ENCODE measurements at places on chromosomes 12 and 14.

- no peak for DNase-seq
These were observed 26.9 kb downstream of the SIX1 start for GRCh38 chr14:60622210-60622916.

GRCh38 chr12:76927170-76927784 is 48.5 kb upstream of the CSRP2 start:
- peak; percentile 27 for DNase-seq

- DNase-seq = no peak
These were observed 453.6 kb downstream of the NELL2 start for GRCh38 chr12:44422559-44422958.

- DNase-seq = no peak
These were observed 1.9 kb downstream of the GNG2 start for GRCh38 chr14:51862176-51862796.

DNA sequence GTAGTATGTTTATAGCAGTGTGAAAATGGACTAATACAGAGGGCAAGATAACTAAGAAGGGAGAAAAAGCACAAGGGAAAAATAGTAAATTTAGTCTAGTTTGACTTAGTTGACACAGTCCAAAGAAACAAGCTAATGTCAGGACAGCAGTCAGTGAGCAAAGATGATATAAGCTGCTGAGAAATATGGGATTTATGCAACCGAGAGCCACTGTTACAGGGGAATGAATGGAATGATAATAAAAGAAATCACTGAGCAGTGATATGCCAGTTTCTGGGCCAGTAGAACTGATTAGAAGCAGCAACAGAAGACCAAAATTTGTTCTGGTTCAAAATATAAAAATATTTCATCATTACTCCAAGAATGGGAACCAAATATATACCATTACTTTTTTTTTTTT is 60.1 kb downstream of the R3HDM2 start:
- no peak for DNase-seq

GRCh38 chr14:101194373-101195308 is 291.1 kb upstream of the RTL1 start:
- DNase-seq = no peak

DNA sequence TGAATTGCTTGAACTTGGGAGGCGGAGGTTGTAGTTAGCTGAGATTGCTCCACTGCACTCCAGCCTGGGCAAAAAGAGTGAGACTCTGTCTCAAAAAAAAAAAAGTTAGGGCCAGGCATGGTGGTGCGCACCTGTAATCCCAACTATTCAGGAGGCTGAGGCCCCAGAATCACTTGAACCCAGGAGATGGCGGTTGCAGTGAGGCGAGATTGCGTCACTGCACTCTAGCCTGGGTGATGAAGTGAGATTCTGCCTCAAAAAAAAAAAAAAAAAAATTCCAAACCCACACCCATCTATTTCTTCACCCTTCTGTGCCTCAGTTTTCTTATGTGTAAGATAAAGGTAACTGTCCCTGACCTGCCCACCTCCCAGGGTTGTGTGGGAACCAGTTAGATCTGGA is 11.0 kb upstream of the MLXIP start:
- DNase-seq = no peak

DNA sequence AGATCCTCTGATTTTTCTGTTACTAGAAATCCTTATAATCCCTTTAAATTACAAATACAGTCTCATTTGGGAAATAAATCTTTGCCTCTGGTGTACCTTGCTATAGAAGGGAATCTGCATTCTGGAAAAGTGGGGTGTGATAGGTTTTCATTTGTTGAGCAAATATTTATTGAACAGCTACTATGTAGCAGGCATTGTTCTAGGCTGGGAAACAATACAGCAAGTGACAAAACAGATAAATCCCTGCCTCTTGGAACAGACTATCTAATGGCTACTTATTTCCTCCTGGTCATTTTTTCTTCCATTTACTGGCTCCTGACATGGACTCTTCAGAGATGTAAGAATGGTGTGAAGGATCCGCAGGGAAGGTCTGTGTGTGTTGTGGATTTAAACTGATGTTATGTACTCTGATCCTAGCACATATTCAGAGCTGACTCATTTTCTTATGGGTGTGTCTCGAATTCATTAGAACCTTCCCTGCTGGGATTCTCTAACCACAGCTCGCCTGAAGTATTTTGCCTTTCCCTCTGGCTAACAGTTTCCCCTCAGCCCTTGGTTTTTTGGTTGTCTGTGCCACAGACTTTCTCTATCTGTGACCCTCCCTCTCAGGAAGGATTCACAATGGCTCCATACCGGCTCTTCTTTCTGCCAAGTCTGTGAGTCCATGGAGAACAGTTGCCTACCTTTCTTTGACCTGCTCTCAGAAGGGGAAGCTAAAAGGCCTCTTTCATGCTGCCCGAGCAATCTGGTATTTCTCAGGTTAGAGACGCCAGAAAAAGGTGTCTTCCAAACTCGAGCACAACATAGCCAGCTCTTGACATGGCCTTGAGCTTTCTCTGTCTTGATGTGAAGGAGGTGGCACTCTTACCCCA is 53.7 kb downstream of the TMTC2 start:
- DNase-seq = no peak

- no peak for DNase-seq
These were observed 159.3 kb downstream of the SLC25A21 start for GRCh38 chr14:37013078-37013477.

DNA sequence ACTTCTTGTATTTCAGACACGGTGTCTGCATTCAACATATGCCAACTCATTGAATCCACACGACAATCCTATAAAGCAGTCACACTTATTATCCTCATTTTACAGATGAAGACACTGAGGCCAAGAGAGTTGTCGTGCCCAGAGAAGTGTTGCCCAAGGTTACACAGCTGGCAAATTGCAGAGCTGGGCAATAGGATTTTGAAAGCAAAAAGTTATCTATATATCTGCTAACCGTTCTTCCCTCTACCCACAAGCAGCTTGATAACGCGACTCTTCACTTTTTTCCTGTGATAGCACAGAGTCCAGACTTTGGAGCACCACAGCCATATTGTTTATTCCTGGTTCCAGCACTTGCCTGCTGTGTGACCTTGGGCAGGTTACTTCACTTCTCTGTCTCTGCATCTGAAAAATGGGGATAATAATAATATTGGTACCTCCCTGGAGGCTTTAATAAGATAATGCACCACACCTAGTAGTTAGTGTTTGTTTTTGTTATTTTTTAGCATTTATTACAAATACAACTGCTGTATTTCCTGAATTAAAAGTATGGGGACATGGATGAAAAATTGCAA is 82.2 kb downstream of the CHST11 start:
- DNase-seq = no peak

- DNase-seq = no peak
These were observed 334.5 kb downstream of the TMEM121 start for GRCh38 chr14:105860615-105861580.

DNA sequence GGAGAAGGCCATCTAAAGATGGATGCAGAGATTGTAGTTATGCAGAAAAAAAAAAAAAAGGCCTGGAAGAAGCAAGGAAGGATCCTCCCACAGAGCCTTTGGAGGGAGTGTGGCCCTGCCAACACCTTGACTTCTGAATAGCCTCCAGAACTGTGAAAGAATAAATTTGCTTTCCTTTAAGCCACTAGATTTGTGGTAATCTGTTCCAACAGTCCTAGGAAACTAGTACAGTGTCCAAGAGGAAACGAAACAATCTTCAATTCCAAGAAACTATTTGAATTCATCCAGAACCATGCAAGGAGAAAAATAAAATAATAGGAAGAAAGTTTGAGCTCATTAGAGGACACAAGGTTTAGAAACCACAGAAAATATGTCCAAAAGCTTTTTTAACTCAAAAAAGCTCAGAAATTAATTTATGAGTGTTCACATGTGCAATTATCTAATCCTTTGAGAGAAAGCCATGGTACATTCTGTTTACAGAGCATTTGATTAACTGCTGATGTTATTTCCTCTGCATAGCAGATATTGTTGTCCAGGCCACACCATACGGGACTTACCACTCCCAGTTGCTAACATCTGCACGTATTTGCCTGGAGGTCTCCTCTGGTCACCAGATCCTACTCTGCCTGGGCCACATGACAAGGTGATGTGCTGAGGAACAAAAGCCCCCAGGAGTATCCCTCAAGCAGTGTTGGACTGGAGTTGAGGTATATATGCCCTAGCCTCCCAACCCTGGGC is 30.0 kb upstream of the STAB2 start:
- DNase-seq = no peak

DNA sequence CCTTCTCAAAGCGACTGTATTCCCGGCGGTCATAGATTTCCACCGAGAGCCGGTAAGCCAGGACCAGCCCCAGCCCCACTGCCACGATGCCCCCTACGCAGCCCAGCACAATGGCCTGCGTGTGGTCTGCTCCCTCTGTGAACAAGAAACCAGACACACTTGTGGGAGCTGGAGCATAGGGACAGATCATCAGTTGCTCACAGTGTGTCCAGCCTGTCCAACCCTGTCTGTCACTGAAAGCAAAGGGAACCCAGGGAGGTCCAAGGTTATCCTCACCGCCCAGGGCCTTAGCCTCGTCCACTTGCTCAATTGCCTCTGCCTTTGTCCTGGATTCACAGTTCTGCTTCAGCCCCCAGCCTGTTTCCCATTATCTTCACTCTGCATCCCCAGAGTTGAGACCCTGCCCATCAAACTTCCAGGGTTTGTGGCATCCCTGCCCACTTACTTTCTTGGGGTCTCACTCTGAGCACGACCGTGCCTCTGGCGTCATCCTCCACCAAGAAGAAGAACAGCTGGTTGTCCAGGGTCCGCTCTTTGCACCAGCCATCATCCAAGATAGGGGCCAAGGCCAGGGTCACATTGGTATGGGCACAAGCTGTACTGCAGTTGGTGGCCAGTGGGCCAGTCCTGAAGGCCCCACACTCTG is 11.3 kb upstream of the CSAD start:
- DNase-seq = no peak

DNA sequence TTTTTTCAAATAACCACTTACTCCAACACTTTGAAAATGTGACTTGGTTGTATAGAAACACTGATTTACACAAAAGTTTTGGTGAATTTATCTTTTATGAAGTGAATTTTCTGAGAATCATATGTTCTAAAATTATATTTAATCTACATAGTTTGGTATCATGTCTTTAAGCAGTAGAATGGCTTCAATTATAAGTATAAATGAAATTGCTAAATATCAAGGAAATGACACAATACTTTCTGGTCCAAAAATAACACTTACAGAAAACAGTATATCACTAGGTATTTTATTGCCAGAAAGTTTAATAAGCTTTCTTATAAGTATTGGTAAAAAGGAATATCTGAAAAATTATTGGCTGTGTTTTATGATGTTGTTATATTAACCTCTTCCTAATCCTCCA is 90.9 kb downstream of the SRGAP1 start:
- DNase-seq = no peak

- DNase-seq = peak; percentile 34
These were observed 33.4 kb downstream of the FNTB start for GRCh38 chr14:65019944-65020566.

- DNase-seq = peak; percentile 67
These were observed 945 bp upstream of the HIP1R start for GRCh38 chr12:122834104-122834920.

DNA sequence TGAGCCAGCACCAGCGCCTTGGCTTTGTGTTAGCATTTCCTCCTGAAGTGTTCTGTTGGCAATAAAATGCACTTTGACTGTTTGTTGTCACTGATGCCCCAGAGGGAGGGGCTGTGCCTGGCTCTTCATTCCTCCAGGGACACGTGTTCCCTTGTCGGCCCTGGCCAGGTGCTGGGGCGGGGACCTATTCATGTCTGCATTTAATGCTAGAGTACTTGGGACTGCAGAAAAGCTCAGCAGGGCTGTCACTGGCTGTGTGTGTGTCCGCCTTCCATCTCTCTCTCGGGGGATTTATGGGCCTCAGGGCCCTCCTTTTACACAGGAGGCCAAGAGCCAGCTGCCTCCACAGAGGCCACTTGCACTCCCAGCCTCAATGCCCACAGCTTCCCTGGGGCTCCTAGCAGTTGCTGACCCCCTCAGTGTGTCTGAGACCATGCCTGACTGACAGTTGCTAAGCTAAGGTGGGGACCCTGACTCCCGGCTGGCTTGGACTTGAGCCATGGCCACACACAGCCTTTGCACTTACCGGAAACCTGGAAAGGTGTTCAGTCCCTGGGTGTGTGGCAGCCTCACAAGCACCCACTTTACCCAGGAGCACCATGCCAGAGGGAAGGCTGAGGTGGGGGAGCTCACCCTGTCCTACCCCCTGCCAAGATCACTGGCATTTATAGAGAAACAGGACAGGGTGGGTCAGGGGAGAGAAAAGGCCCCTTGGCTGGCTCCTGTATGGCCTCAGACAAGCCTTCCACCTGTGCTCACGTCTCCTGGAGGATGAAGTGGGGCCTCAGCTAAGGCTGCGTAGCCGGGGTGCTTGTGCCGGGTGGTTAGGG is 27.8 kb downstream of the HIP1R start:
- no peak for DNase-seq

DNA sequence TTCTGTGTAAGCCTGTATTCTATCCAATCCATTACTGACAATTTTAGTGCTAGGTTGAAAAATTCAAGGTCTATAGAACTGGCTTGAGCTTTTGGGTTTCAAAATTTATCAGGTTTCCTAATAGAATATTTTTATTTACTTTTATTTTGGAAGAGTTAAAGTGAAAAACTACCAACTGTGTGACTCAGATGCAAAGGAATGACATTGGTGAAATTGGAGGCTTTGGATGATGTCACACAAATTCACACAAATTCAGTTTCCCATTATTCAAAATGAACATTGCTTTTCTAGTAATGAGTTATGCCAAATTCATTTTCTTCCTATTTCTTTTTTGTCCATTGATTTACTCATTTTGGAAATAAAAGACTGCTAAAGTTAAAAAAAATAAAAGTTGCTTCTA is 186.9 kb downstream of the ALX1 start:
- DNase-seq = no peak

DNA sequence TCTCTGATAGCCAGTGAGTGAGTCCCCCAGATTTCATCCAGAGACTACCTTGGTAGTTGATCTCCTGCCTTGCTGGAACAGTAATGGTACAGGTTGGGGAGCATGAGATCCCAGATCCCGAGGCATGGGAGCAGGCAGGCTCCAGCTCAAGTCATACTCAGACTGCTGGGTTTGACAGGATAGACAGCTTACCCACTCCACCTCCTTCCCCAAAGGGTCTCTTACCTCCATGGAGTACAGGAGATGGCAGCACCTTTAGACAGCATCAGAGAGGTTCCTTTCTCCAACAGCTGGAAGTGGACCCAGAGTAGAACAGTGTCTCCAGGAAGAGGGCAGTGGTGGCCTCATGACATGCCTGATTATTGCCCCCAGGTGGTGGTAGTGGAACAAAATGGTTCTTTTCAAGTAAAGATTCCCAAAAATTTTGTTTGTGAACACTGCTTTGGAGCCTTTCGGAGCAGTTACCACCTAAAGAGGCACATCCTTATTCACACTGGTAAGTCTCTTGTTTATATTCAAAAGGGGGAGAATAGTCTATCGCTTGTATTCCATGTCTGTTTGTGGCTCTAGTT is 4.9 kb upstream of the CSAD start:
- DNase-seq = no peak

- DNase-seq = no peak
These were observed 154.3 kb downstream of the TSPAN9 start for GRCh38 chr12:3231399-3231876.

GRCh38 chr14:100761481-100761880 is 34.8 kb downstream of the DLK1 start:
- no peak for DNase-seq

GRCh38 chr14:36241183-36241582 is 64.7 kb upstream of the PTCSC3 start:
- DNase-seq = no peak

GRCh38 chr12:62761658-62762057 is 173.3 kb downstream of the PPM1H start:
- DNase-seq = no peak

Data from HuH-7.5 (cell line).